OCI-M1 (cell line): ENCODE measurements at places on chromosomes 2 and 18.

GRCh38 chr2:230007931-230008707, 60.6 kb downstream of the SLC16A14 start:
- DNase-seq = peak; percentile 95

DNA sequence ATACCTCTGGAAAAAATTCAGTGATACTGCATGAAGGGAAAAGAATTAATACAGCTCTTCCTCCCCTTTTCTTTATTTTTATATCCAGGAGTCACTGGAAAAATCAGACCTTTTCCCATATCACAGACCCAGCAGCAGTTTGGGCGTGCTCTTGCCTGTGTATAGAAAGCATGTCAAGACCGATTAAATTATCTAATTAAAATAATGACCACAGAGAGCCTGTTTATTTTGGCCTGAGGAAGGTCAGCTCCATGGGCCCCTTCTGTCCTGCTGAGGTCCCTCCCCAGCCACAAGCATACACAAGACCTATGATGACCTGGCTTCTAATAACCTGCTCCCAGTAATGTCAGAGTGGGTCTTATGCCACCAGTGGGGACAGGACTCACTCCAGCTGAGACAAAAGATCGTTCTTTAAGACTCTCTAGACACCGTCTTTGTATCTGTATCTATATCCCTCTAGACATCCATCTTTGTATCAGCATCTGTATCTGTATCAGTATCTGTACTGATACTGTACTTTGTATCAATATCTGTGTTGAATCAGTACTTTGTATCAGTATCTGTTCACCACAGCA, 147.8 kb downstream of the VAPA start:
- DNase-seq = no peak

DNA sequence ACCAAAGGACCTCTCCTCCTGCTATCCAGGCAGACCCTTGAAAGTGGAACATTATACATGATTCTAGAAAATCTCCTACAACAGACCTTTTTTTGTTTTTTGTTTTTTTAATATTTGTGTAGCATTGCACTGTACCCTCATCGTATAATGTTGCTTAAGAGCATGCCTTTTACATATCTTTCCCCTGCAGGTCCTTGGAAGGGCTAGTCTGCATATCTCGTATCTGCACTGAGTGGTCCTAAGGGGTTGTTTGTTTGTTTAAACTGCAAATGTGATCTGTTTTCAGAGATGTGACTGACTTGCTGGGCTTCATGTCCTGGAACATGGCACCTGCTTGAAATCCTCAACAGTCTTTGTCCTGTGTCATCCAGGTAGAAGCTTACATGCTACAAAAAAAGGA, 204.1 kb downstream of the FAM210A start:
- DNase-seq = no peak

DNA sequence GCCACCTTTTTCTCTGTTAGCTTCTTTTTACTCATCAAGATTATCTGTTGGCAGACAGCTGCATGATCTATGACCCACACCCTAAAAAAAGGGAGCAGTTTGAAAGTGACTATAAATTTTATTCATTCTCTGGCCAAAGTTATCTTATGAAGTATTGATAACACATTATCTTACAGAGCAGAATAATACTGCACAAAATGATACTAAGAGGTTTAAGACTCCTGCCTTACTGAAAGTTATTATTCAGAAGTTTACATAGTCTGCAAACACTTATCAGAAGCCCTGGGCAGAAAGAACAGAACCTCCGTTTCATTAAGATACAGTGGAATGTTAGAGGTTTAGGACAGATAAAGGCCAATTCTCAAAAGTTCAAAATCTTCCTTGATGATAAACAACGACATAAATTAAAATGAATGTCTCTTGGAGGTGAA, 78.2 kb downstream of the ZEB2 start:
- DNase-seq = peak; percentile 88

DNA sequence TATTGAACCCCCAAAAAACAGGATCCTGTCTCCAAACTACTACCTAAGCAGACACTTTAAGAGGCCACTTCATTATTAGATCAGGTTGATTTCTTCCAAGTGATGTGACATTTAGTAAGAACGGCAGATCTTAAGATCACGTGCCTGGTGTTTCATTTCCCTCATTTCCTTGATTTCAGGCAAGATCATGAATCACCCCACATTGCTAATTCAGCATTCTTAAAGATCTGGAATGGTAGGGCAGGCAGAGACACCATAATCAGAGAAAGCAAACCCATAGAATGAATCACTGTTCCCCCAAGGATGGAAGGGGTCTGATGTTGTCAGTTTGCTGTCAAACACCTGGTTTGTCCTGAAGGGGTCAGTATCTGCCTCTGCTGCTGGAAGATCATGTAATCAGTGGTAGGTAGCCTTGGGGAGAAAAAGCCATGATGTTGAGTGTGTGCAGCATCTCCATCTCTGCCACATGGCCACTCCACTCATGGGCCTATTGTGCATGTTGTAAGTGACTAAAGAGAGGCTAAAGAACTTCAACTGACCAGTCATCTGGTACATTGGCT, 133.9 kb downstream of the ARHGAP15 start:
- DNase-seq = no peak

- peak; percentile 20 for DNase-seq
Measured at GRCh38 chr2:201084863-201085262, 13.1 kb downstream of the NDUFB3 start.

GRCh38 chr2:230591850-230592249, 120.8 kb upstream of the CAB39 start:
- DNase-seq = no peak

GRCh38 chr18:21908711-21909110, 168.1 kb downstream of the MIB1 start:
- no peak for DNase-seq

DNA sequence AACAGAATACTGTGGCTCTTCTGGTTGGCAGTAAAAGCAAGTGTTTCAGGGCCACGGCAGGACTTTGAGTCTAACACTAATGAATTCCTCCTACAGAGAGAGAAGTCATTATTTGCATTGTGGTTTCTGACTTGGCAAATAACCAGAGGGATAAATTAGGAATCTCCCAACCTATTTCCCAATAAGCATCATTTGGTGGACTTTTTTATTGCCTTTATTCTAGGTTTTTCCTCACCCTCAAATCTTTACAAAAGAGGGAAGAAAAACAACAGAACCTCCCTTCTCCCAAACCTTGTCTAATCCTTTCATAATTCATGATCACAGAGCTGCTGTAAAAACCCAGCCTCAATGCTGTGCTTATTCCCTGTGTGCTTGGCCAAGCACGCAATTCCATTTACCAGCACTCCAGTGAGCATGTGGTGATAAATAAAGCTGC, 179.7 kb downstream of the AGPS start:
- no peak for DNase-seq

GRCh38 chr18:48892146-48892855, 58.5 kb downstream of the SMAD7 start:
- DNase-seq = no peak

GRCh38 chr2:143600116-143600515, 470.9 kb downstream of the ARHGAP15 start:
- no peak for DNase-seq

- no peak for DNase-seq
Measured at GRCh38 chr2:168237741-168238140, 9.7 kb downstream of the STK39 start.

- DNase-seq = no peak
Measured at GRCh38 chr2:143550500-143550899, 421.3 kb downstream of the ARHGAP15 start.

DNA sequence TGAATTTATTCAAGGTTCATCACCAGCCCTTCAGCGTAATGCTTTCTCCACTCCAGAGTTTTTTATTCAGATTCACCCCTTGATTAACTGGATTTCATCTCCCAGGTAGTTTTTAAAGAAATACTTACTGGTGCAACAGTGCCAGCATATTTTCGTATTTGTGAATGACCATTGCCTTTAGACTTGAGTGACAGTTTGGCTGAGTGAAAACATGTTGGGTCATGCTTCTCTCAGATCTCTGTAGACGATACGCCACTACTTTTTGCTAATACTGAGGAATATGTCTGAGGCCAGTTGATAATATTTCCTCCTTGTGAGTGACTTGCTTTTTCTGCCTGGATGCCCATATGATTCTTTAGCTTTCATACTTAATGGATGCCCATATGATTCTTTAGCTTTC, 51.5 kb downstream of the CYP26B1 start:
- DNase-seq = no peak
